Activated B cell treated with CpG ODN at 0.5 μM for 24 hours (primary cell): ENCODE measurements at places on chromosomes 12 and 14.

DNA sequence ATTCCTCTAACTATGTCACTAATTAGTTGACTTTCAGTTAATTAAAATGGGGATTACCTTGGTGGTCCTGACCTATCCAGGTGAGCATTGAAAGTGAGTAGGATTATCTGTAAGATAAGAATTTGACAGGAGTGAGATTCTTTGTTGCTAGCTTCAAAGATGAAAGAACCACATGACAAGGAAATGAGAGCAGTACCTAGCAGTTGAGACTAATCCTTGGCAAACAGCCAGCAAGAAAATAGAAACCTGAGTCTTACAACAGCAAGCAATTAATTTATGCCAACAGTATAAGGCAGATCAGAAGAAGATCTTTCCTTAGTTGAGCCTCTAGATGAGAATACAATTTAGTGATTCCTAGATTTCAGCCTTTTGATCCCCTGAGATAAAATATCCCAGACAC, 1058.4 kb downstream of the LRFN5 start:
- no peak for DNase-seq

DNA sequence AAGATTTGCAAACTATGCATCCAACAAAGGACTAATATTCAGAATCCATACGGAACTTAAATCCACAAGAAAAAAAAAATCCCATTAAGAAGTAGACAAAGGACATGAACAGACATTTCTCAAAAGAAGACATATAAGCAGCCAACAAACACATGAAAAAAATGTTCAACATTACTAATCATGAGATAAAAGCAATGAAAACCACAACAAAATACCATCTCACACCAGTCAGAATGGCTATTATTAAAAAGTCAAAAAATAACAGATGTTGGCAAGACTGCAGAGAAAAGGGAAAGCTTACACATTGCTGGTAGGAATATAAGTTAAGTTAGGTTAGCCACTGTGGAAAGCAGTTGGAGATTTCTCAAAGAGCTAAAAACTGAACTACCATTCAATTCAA, 16.2 kb downstream of the CDK17 start:
- DNase-seq: no peak

DNA sequence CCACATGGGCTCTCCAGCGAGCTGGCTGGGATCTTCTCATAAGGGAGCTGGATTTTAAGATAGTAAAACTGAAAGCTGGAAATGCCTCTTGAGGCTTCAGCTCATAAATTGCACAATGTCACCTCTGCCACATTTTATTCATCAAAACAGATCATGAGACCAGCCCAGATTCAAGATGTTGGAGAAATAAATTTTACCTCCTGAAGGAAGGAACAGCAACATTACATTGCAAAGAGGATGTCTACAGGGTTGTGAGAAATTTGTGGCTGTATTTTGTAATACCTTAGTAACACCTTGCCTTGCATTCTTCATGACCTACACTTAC, 43.1 kb upstream of the KRR1 start:
- no peak for DNase-seq

DNA sequence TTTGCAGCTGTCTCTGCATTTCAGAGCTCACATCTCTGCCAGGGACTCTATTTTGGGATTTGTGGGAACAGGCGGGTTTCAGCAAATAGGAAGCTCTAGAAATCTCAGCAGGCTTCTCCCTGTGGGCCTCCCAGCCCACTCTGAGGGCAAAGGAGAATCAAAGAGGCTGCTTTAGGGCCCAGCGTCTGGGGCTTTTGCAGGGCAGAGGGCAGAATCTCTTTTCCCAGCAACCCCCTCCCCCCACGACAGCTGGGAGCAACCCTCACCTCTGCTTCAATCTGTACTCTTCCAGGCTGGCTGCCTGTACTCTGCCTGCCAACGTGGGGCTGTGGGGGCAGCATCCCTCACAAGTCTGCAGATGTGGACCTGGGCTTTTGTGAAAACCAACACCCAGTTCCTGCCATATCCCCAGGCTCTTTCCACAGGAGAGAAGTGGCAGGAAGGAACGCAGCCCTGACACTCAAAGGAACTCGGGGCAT, 529.6 kb upstream of the TBX3 start:
- no peak for DNase-seq

- DNase-seq: no peak
Measured at GRCh38 chr14:50524060-50524459, 8.3 kb downstream of the MAP4K5 start.

DNA sequence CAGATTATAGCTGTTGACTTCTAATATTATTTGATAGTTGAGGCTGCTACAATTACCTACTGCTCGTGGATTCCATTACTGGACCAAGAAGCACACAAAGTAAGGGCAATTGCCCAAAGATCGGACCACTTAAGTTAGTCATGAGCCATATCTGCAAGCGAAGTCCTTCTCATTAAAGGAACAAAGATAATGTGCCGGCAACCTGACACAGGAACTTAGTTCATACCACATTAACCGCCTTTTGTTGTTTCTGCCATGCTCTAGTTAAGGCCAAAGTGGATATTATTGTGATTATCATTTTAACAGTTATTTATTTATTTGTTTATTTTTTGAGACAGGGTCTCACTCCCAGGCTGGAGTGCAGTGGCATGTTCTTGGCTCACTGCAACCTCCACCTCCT, 38.1 kb upstream of the TMED10 start:
- DNase-seq: no peak
